ENCODE measurements at places on chromosomes 11 and 22.
A peak's percentile ranks its signal among the peaks of the same experiment; 100 is the strongest.

- DNase-seq, result no peak
Measured at GRCh38 chr22:19519041-19519926, 4.9 kb downstream of the CLDN5 start.

GRCh38 chr11:115421352-115421991 lies 82.7 kb downstream of the CADM1 start:
- DNase-seq, result no peak

DNA sequence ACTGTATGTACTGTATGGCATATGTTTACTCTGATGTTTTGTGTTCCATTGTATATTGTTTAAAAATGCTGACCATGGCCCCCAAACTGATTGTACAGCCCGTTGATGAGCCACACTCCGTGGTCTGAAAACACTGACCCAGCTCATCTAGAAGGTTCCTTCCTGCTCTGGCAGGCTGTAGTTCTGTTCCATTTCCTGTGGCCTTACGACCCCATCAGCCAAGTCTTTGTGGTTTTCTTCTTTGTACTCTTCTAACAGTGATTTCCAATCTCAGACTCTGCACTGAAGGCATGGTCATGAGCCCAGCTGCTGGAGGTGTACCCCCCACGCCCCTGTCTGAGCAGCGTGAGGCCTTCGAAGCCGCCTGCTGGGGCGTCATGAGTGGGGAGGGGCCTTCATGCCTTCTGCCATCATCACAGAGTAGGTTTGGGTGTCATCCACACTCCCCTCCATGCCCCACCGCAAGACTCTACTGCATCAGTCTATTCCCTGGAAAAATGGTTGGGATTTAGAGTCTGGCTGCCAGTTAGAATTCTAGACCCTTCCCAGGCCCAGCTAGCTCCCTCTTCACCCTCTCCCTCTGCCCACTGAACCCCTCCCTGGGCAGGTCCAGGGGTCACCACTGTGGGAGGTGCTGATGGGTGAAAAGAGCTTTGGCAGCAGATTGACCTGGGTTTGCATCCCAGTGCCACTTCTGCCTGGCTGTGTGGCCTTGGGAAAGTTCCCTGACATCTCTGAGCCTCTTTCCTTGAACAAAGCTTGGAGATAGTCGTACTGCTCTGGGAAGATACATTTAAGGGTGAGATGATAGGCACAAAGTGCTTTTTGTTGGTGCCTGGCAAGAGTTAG lies 11.3 kb upstream of the C11orf96 start:
- DNase-seq, result no peak

- no peak for DNase-seq
Measured at GRCh38 chr11:28715726-28716125, 607.5 kb downstream of the METTL15 start.

DNA sequence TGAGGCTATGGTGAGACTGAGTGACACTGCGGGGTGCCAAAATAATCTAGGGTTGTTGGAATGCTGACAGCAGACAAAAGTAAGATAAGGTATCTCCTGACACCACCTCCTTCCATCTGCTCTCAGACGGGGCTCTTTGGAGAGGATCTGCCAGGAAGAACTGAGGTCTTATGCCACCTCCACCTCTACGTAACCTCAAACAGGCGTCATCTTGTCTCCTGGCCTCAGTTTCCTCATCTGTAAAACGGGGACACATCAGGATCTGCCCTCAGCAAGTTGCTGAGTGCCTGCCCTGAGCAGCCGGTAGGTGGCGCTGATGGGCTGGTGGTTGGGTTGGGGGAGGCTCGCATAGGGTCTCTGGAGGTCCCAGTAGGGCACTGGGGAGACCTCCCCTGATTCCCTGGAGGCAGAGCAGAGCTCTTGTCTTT lies 1.7 kb upstream of the MYEOV start:
- peak; percentile 89 for DNase-seq

GRCh38 chr11:57318178-57318577 lies 6.6 kb downstream of the TNKS1BP1 start:
- no peak for DNase-seq

- DNase-seq, result no peak
Measured at GRCh38 chr11:89176938-89177337, 737 bp upstream of the TYR start.

DNA sequence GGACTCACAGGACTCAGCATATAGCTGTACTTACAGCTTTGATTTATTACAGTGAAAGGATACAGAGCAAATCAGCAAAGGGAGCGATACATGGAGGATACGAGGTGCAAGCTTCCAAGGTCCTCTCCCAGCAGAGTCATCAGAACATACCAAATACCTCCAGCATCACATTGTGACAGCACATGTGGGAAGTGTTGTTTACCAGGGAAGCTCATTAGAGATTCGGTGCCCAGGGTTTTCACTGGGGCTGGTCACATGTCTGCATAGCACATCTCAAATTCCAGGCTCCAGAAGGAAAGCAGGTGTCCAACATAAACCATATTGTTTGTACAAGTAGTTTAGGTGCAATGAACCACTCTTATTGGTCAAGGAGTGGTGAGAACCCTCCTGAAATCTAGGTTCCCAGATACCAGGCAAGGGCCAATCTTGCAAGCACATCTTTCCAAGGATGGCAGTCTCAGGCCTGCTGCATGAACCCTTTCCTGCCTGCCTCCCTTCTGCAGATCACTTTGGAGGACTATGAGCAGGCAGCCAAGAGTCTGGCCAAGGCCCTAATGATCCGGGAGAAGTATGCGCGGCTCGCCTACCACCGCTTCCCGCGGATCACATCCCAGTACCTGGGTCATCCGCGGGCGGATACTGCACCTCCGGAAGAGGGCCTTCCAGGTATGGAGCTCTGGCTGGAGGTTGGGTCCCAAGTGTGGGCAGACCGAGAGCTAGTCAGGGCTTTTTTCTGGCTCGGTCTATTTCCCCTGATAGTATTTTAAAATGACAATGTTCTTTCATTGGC lies 26.7 kb downstream of the AMPD3 start:
- no peak for DNase-seq

DNA sequence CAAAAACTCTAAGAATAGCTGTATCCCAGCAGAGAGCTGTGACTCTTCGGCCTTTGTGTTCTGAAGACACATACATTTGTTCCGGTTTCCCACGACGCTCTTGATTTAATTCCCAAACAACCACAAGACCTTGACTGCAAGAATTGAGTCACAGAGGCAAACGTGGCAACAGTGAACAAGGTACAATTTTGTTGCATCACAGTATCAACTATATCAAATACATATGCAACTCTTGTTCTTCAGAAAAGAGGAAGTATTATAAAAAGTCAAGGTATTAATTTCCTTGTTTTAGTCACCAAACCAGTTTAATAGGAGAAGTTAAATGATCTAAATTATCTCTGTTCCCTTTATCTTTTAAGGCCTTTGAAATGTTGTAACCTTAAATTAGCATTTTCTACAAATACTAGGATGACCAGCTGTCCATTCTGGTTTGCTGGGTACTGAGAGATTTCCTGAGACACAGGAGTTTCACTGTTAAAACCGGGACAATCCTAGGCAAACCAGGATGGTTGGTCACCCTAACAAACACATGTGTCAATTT lies 11.1 kb downstream of the HPS5 start:
- DNase-seq, result peak; percentile 28

DNA sequence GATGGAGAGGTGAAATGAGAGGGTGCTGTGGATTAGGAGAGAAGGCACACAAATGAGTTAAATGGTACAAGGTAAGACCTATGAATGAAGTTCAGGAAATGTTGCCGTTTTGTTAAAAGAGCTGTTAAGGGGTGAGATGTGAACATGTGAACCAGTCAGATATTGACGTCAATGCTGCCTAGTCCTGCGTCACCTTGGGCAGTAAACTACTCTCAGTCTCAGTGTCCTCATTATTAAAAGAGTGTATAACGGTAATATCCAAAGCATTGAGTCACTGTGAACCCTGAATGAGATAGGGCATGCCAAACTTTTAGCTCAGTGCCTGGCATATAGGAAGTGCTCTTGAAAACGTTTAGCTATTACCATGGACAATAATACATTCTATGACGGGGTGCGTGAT lies 32.4 kb upstream of the SORL1-AS1 start:
- no peak for DNase-seq

GRCh38 chr11:44247508-44247907 lies 62.4 kb downstream of the ALX4 start:
- no peak for DNase-seq

GRCh38 chr11:97451441-97451840 lies 1061.6 kb downstream of the JRKL start:
- DNase-seq, result no peak

GRCh38 chr11:34250732-34251588 lies 106.8 kb downstream of the ABTB2 start:
- peak; percentile 16 for DNase-seq

DNA sequence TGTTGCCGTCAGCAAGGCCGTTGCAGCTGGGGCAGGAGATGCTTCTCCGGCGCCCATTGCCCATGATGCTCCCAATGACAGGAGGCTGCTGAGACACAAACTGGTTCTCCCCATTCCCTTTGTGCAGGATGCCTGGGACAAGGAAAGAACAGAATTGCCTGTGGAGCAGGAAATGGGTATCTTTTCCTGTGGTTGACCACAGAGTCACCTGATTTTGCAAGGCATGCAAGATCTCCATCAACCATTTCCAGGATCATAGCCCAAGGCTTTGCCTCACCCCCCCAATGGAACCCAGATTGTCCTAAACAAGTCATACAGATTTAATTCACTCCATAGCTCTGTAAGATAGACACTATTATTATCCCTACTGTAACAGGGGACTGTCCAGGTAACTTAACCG lies 148.1 kb upstream of the NARS2 start:
- no peak for DNase-seq

- no peak for DNase-seq
Measured at GRCh38 chr11:131037873-131038272, 121.6 kb upstream of the SNX19 start.

DNA sequence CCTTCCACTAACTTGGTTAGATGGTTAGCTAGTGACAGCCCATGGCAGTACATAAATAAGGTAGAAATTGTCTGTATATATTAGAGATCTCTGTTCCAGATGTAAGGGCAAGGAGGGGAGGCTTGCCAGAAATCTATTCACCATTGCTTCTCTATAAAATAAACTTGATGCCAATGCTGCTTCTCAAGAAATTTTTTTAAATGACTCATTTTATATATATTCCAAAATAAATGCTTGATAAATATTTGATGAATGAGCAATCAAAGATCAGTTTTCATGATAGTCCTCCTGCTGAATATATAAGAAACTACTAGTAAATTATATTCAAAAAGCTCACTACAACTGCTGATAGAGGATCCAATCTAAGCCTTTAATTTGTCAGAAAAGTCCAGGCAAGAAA lies 710.6 kb upstream of the CCDC179 start:
- no peak for DNase-seq

GRCh38 chr11:102577182-102577581 lies 46.6 kb upstream of the MMP7 start:
- no peak for DNase-seq

- DNase-seq, result no peak
Measured at GRCh38 chr22:22803285-22803853, 84.2 kb upstream of the IGLL5 start.

Data from OCI-M1 (cell line).